NCI-H446 (cell line): ENCODE measurements at places on chromosomes 1 and 21.

DNA sequence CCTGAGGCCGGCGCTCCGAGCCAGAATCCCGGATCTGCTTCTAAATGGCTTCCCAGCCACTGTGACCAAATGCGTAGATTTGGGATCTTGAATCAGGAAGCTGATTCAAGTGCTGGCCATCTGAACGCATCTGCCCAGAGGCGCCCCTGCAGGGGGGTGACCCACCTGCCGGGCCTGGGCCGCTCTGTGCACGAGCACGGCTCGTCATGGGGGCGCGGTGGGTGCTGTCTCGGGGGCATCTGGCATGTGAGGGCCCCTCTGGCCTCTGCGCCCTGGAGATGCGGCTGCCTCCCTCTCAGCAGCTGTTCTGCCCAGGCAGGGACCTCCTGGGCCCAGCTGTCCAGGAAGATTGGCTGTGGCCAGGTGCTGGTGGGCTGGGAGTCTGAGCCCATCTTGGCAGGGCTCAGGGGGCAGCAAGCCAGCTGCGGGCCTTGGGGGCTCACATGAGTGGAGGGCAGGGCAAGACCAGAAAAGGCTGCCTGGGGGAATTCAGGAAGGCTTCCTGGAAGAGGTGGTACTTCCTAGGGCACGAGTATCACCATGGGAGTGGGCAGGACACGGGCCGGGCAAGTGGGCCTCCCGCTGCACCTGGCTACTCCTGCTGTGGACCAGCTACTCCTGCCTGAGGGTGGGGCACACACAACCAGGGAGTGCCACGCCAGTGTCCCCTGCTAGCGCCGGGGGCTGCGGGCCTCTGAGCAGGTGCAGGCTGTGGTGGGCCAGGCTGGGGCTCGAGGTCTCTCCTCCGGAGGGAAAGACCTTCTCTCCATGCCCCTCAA is 25.1 kb downstream of the PLCH2 start:
- no peak for DNase-seq

DNA sequence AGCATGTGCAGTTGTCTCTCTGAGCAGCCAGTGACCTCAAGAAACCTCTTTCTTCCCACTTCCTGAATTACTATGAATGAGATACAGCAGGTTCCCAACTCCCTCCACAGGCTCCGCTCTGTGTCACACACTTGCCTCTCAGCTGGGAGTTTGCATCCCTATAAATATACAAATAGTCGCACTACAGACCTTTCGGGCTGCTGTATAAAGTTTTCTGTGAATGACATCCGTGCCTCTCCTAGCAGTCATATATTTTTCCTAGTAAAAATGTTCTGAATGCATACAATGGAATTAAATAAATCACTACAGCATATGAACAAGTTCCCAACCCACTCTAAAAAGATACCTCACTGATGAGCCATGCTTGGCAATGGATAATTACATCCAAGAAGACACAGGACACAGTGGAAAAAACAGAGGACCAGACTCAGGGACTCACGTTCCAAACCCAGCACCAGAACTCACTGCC is 66.8 kb downstream of the CAPZB start:
- DNase-seq, result no peak

DNA sequence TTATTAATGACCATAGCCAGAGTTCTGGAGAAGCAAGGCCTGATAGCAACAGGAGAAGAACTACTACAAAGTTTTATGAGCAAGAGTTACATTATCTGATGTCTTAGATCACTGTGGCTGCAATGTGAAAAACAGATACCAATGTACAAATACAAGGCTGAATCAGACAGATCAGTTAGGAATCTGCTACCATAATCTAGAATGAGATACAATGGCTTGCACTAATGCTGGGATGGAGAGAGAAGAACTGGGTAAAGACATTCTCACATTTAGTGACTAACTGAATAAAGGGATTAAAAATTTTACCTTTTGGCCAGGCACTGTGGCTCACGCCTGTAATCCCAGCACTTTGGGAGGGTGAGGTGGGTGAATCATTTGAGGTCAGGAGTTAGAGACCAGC is 41.3 kb downstream of the ARID4B start:
- DNase-seq, result no peak

DNA sequence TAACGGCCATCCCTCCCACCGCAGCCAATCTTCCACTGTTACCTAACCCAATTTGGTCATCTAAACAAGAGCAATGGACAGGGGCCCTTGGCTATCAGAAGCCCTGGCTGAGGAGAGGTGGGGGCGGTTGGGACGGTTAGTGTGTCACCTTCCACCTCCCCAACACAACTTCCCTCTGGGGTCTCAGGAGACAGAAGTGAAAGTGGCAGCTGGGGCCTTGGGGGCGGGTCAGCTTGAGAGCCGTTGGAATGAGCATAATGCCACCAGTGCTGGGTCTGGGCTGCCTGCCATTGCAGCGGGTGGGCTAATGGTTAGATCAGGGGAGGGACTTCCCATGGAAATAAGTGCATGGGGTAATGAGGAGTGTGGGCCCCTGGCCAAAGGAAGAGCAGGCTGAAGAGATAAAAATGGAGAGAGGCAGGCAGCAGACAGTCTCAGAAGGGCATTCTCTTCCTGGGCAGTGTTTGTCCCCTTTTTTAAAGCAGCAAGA is 7.9 kb downstream of the MEF2D start:
- DNase-seq, result peak; percentile 24

DNA sequence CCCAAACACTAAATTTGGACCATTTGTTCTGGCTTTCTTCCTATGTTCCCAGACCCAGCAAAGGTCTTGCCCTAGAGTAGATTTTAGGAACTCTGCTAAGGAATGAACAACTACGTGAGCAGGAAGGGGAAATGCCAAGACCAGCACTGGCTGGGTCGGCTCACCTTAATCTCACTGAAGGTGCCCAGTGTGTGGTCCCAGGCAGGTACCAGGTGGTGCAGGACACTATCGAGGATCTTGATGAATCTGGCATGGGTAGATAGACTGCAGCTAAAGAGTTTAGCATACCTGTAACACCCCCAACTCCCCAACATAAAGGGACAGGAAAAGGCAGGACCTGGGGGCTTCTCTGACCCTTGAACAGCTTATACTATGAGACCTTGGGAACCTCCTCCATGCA is 3.0 kb downstream of the HECTD3 start:
- no peak for DNase-seq

GRCh38 chr21:35084869-35085268 is 35.8 kb upstream of the RUNX1 start:
- DNase-seq, result no peak

DNA sequence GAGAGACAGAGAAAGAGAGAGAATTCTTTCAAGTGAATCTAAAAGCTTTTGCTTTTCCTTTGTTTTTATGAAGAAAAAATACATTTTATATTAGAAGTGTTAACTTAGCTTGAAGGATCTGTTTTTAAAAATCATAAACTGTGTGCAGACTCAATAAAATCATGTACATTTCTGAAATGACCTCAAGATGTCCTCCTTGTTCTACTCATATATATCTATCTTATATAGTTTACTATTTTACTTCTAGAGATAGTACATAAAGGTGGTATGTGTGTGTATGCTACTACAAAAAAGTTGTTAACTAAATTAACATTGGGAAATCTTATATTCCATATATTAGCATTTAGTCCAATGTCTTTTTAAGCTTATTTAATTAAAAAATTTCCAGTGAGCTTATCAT is 117.6 kb downstream of the PTPRC start:
- peak; percentile 6 for DNase-seq

DNA sequence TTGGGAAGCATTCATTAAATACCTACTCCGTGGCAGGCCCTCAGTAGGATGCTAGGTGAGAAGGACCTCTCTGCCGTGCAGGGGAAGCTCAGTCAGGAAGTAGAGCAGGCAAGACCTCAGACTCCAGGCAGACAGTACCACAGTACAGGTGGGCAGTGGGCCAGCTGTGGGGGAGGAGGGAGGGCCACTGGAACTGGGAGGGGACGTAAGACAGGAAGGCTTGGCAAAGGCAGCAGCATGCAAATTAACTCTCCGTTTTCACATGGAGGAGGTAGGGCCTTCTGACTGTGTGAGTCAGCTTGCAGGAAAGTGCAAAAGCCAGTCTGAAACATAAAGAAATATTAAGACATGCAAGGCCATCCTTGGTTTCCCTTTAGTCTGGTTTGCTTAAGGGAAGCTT is 157.7 kb downstream of the TRIM33 start:
- DNase-seq, result peak; percentile 94

GRCh38 chr1:42221952-42222606 is 57.5 kb upstream of the GUCA2A start:
- no peak for DNase-seq

GRCh38 chr1:115890580-115890979 is 49.7 kb upstream of the NHLH2 start:
- no peak for DNase-seq

DNA sequence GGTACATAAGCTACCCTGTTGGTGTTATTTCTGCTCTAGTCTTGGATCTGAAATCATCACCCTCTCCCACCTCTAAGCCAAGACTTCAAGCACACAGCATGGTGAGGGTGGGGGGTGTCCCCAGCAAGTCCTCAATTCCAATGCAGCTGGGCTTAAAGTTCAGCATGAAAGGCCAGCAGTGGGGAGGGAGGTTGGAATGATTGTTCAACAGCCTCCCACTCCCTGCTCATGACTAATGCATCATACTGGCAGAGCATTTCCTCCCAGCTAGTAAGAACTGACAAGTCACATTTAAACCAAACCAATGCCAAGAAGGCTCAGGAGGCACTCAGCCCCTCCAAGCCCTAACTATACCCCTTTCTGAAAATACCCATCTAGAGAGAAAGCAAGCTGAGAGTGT is 50.1 kb downstream of the TIAM1 start:
- DNase-seq, result no peak

DNA sequence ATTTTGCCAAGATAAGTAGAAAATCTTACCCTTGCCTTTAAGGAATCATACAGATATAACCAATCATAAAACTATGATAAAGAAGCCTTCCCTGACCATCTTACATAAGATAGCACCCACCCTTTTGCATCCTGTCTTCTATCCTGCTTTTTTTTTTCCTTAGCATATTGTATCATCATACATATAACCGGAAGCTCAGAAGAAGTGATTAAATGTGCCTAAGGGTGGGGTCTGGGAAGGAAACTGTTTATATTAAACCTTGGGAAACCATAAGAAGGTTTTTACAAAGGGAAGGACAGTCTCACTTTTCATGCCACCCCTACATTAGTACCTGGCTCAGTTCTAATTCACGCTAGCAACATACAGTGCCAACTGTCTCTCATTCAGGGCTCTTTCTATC is 66.8 kb downstream of the LUZP1 start:
- no peak for DNase-seq

DNA sequence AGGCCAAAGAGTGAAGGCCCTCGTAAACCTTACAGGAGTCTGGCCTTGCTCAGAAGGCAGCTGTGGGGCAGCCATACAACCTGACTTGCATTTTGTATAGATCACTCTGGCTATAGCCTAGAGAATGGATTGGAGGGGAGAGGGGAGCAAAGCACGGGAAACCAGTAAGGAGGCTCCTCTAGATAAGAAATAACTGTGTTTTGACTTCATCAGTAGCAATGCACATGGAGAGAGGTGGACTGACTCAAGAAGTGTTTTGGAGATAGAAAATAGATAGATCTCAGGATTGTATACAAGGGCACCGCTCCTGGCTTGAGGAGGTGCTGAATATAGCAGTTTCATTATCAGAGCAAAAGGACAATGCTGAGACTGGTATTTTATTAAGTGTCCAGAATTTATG is 26.5 kb downstream of the ELAPOR1 start:
- no peak for DNase-seq

DNA sequence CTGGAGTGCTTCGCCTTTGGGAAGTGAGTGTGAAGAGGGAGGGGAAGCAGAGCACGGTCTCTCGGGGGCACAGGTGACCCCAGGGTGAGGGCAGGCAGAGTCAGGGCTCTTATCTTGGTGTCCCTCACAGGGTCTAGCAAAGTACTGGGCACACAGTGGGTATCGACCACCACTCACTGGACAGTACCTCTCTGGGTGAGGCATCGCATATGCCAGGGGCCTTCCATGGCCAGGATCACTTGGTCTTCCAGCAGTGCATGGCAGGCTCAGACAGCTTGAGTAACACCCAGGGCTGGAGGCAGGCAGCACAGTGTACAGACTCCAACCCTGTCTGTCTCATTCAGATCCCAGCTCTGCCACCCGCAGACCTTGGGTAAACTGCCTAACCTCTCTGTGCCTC is 16.6 kb downstream of the CNTN2 start:
- DNase-seq, result no peak

DNA sequence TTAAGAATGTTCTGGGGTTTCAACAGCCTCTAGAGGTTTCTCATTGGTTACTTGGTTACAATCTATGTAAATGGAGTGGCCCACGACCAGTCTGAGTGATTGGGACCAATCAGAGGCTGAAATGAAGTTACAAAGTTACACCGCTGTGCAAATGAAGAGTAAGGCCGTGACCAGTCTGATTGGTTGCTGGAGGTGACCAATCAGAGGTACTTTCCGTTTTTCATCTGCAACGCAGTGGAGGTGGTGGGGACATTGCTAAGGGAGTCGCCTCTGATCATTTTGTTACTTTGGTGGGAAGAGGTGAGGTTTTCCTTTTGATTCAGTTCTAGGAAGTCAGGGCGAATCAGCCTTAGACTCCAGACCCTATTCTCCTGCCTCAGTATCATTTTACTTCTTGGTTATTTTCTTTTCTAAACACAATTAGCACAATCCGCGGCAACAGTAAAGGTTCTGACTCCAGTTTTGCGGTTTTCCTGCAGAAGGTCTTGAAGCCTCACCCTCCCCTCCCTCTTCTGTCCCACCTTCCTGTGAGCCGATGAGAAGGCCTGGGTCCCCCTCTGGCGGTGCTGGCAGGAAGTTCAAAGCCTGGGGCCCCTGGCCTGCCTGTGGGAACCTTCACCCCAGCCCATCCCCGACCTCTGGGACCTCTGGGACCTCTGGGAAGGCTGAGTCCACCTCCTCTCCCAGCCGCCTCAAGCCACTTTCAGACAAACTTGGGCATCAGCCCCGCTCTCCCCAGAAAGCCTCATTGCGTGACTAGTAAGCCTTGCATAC is 38.7 kb upstream of the TTC34 start:
- DNase-seq, result no peak

GRCh38 chr1:114178936-114179335 is 25.3 kb upstream of the SYT6 start:
- peak; percentile 68 for DNase-seq

DNA sequence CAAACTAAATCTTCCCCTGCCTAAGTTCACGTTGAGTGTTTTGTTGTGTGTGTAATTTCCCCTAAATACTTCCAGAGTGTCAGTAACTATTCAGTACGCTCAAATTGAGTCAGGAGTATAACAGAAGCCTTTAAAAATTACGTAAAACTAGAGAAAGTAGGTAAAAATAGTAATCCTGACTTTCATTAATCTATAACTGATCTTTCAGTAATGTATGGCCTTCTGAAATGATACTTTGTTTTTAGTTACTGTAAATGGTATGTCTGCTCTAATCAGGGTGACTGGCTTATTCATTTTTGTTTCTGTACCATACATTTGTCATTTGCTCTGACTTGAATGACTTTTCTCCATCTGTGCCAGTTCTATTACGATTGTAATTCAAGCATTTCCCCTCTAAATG is 29.4 kb downstream of the MIER1 start:
- DNase-seq, result no peak

- no peak for DNase-seq
Observed at GRCh38 chr21:26388731-26389231, 184.3 kb downstream of the CYYR1 start.
